ENCODE measurements at places on chromosomes 6 and 20.

- DNase-seq, result no peak
Measured at GRCh38 chr6:44211284-44211683, 5.4 kb upstream of the MYMX start.

GRCh38 chr20:10798811-10799210 is 125.0 kb upstream of the JAG1 start:
- no peak for DNase-seq

- peak; percentile 27 for DNase-seq
Measured at GRCh38 chr6:56927538-56928453, 27.1 kb upstream of the BEND6 start.

DNA sequence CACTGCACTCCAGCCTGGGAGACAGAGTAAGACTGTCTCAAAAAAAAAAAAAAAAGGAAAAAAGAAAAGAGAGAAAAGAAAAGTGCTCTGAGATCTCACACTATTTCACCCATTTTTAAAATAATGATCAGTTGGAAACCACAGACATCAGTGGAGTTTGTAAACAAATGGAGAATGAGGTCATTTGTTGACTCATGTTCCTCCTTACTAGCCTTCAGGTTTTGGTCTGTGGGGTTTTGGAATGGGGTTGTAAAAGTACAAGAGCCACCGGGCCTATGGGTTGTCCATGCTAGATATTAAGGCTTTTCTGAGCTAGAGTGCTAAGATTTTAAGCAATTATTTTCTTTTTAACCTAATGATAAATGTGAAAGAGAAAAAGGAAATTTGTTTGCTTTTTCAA is 104.4 kb upstream of the PRL start:
- DNase-seq, result no peak

- no peak for DNase-seq
Measured at GRCh38 chr6:13413900-13414555, 73.4 kb downstream of the GFOD1 start.

DNA sequence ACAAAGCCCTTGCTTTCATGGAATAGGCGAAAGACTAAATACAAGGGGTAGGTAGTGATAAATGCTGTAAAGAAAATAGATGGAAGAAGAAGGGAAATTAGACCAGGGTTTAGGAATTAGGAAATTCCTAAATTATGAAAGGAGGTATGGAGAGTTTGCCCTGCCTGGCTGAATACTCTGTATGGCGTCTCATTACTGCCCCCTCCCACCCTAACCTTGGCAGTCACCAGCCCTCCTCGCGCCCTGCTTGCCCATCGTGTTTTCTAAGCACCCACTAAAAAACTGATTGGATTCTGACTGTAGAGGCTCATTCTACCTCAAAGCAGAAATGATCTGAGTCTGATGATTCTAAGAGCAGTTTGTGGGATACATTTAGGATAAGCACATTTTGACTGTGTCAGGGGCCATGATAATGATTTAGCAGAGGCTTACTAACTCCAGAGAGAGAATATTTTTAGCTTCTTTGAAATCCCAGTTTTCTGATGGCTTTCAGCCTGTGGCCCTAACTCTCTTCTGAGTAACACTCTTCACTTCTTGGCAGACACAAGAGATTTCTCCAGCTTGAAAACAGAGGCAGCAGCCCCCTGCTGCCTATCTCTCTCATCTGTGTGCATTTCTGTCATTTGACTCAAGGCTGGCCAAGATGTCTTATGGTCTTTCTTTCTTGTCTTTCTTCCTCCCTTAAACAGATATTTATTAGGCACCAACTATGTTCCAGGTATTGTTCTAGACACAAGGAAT is 1.4 kb upstream of the CHD6 start:
- no peak for DNase-seq
